ENCODE measurements at places on chromosomes 2 and 18.

GRCh38 chr18:36078751-36079529, 11.6 kb upstream of the RPRD1A start:
- DNase-seq: no peak

DNA sequence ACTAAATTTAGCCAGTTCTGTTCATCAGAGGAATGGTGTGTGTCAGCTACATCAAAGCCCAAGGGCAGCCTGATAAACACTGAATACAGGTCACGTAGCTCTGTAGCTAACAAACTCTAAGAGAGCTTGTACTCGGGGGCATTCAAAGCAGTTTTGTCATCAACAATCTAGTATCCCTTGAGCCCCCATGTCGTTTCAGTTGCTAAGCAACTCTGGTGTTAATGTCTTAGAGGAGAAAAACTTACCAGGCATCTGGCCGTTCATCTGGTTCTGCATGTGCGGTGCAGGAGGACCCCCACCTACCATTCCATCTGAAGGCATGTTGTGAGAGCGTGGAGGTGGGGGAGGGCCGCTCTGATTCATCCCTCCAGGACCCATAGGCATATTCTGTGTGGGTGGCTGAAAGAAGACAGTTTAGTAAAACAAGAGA, 33.1 kb downstream of the SS18 start:
- no peak for DNase-seq

DNA sequence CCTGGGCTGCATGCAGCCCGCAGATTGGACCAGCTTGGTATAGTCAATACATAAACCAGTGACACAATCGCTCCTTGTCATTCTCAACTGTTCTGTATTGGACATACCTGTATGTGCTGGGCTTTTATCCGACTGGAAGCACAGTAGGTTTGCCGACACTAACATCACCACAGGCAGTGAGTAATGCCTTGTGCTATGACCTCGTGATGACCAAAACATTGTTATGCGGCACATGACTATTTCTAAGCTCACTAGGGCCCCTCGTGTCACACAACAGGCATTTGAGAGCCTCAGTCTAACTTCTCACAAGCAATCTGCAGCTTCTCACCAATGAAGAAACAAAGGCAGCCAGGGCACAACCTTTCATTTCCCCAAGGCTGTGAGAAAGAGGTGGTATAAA, 320.8 kb downstream of the AFF3 start:
- no peak for DNase-seq

- DNase-seq: no peak
Observed at GRCh38 chr2:148670773-148671172, 26.2 kb downstream of the EPC2 start.

GRCh38 chr2:118470297-118470696, 377.2 kb downstream of the EN1 start:
- no peak for DNase-seq

DNA sequence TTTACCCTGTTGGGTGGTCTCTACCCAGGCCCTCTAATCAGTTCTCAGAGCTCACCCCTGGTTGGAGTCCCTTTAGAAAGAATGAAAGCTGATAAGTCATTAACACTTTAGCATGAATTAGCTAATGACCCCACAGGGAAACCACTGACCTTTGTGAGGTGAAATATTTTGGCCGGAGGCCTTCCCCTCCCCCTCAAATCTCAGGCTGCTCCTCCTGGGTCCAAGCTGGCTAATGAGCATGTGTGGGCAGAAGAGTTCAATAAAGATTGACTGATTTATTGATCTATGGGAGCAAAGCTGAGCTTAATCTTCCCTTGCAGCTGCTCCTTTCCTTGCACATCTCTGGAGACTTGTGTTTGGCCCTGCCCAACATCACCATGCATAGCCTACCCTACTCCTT, 78.8 kb upstream of the CCDC85A start:
- no peak for DNase-seq

DNA sequence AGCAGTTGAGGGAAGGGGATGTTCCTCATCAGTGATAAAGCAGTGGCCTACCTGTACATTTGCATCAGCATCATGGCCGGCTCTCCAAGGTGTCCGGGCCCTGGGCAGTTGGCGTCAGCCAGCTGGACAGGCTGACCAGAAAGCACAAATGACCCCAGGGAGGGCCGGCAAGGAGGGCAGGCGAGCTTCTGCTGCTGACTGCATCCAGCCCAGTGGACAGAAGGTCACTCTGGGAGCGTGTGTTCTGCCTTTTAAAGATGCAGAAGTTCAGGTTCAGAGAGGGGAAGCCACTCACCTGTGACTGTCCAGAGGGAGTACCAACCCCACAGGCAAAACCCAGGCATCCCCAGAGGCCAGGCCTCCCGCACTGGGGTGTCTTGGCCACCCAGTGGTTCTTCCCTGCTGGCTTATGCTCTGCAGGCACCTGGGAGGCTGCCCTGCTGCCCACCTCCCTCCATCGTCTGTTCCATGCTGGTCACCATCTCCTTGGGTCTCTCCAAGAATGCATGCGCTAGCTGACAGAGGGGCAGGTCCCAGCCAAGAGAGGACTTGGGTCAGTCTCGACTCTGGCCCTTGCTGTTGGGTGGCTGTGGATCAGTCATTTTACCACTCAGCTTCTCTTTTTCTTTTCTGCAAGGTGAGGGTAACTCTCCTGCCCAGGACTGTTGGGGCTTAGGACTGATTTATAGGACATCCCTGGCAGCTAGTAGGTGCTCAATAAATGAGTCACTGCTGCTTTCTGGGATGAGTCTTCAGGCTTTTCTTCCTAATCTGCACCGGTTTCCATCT, 89.9 kb downstream of the INHBB start:
- no peak for DNase-seq

DNA sequence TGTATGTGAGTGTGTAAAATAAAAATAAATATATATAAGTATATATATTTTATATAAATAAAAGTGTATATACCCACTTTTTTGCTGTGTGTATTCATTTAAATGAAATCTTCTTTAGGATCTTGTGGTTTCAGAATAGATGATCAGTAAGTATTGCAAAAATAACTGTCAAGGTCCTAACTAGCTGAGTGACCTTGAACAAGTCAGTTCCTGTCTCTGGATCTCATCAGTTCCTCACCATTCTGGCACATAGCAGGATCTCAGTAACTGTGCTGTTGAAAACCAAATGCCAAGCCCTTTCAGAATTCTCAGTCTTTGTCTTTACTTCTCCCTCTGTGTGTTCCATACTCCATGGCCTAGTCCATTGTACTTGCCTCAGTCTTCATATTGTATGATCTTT, 115.3 kb upstream of the CXCR4 start:
- no peak for DNase-seq

GRCh38 chr2:157867703-157868102, 8.4 kb downstream of the ACVR1 start:
- no peak for DNase-seq

DNA sequence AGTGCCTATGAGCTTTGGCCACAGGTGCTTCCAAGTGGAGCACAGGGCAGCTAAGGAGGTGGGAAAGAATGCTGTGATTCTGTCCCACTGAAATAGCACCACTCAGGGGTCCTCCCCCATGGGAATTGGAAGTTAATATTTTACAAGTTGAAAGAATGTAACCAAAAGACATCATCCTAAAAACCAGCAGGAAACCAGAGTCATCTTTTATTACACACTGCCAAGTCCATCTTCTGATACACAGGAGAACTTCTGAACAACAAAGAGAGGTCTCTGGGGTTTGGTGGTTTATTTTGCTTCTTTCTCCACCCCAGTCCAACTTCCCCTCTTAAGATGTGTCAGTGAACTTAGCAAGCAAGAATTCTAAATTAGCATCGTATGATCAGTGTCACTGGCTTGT, 47.7 kb downstream of the COLEC12 start:
- no peak for DNase-seq

DNA sequence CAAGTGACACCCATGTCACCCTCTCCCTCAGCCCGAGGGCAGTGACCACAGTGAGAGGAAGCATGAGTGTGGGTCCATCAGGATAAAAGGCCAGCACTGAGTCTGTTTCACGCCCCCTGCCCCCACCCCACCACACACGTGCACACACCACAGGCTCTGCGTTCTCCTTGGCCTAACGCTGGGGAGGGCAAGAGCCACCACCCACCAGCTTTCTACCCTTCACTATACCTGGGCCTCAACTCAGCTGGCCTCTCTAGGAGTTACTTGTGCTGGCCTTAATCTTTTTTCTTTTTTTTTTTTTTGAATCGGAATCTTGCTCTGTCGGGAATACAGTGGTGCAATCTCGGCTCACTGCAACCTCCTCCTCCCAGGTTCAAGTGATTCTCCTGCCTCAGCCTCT, 140.5 kb downstream of the ZFP36L2 start:
- no peak for DNase-seq

GRCh38 chr2:66189553-66189952, 245.4 kb upstream of the MEIS1 start:
- DNase-seq: no peak

DNA sequence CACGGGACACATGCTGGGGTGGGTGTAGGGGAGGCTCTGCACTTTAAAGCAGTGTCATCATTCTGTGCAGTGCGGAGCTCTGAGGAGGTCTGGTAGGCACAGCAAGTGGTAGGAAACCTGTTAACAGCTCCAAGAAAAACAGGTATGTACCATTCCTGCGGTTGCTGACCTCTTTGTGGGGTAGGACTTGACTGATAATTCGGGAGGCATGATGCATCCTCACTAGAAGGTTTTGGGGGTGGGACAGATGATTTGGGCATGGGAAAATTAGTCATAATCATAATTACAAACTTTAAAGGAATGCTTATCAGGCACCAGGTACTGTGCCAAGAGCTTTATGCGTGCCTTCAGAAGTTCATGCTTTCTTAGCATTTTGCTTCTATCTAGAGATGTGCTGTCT, 9.7 kb downstream of the DOK1 start:
- DNase-seq: no peak

- DNase-seq: no peak
Observed at GRCh38 chr2:196513796-196514526, 125.6 kb upstream of the CCDC150 start.

DNA sequence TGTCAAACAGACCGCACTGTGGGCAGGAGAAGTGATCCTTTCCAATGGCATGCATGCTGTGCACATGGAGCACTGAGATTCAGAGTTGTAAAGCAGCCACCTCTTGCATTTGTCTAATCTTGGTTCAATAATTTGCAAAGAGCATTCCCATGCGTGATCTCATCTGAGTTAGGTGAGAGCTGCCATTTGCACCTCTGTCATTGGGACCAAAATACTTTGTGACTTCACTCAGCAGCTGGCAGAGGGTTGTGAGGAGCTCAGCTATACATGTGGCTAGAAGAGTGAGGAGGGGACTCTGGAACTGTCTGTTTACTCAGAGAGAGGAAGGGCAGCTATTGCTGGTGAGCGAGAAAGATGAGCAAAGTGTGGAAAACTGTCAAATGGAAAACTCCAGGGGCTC, 265.1 kb upstream of the TNP1 start:
- no peak for DNase-seq

DNA sequence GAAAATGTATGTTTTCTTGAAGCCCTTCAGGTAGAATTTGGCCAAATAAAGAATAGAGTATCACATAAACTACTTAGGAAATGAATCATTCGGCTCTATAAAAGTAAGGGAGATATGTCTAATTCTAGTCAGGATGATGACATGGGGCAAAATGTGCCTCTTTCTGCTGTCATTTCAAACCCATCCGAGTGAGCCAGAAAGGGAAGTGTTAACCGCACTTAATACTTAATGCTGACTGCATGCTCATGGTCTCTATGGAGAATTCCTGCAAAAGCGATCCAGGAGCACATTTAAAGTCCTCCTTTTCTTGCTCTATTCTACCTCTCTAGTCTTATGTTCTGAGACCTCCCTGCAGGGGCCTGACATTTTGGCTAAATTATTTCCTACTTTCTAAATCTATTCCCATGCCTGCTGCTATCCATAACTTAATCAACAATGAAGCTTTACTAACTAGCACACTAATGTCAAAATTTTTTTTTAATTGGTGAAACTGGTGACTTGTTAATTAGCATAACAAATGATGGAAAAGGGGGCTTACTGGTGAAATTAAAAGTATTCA, 127.4 kb downstream of the CDC42EP3 start:
- no peak for DNase-seq

GRCh38 chr18:57547260-57547659, 39.2 kb downstream of the FECH start:
- DNase-seq: no peak

DNA sequence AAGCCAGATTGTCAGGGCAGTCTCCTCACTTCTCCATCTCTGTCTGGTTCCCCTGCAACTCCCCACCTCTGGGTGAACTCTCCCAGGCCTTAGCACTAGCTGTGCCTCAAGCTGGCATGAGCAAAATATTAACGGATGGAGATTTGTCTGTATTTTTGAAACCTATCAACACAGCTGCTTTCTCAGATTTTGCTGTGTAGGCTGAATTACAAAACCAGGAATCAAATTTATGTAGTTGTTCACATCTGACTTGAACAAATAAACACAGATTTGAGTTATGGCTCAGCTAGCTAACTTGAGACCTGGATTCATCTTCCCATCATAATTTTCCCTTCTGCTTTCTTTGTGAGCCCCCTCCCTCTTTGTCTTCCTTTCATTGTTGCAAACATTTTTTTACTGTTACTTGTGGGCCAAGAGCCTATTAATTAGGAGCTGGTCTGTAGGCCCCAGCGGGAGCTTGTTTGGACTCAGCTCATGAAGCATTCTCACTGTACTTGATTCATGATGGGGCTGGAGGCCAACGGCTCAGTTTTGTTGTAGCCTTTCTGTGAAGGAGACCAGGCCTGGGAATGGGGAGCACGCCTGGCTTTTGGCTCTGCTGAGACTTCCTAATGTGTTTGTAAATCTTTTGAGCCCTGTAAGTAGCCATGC, 164.1 kb upstream of the GATA6 start:
- DNase-seq: no peak

DNA sequence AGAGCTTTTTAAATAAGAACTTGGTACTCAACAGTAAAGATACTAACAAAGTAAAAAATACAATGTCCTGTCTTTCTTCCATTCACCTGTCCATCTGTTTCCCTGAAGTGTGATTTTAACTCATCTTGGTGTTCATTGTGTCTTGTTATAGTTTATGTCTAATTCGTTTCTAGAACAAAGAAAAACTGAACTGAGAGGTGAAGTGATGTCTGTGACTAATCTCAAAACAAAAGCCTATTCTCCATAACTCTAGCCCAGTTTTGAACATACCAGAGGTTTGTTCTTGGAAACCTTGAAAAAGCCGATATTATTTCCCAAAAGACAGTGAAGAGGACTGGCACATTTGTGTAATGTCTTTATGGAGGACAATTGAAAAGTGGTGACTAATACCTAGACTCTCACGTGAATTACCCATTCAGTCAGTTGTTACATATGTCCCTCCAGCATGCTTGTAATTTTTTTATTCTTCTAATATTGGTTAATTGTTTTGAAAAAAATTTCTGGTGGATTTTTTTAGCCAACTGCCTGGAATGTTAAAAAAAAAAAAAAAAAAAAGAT, 725.8 kb downstream of the SATB2 start:
- DNase-seq: no peak

GRCh38 chr2:129882476-129882875, 97.0 kb upstream of the RAB6C start:
- DNase-seq: no peak

DNA sequence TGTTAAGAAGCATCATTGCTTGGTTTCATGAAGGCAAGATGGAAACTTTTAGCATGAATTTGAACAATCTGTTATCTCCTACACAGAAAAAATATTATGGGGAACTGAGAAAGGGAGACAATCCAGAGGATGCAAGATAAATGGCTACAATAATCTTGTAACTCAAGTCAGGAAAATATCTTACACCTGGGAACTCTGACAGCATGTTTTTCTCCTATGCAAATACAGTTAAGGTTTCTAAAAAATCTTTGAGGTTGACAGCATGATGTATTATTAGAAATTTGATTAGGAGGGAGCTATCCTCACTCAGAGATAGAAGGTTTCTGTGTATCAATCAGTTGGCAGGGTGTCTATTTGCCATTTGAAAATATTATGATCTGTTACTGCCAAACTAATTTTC, 75.6 kb downstream of the GPD2 start:
- no peak for DNase-seq

GRCh38 chr18:49023271-49023937, 72.6 kb upstream of the SMAD7 start:
- no peak for DNase-seq

Data from activated CD8-positive, alpha-beta memory T cell treated with anti-CD3 and anti-CD28 coated beads for 4 hours (primary cell).